GM03348 (cell line): ENCODE measurements at places on chromosomes 2 and 18.

DNA sequence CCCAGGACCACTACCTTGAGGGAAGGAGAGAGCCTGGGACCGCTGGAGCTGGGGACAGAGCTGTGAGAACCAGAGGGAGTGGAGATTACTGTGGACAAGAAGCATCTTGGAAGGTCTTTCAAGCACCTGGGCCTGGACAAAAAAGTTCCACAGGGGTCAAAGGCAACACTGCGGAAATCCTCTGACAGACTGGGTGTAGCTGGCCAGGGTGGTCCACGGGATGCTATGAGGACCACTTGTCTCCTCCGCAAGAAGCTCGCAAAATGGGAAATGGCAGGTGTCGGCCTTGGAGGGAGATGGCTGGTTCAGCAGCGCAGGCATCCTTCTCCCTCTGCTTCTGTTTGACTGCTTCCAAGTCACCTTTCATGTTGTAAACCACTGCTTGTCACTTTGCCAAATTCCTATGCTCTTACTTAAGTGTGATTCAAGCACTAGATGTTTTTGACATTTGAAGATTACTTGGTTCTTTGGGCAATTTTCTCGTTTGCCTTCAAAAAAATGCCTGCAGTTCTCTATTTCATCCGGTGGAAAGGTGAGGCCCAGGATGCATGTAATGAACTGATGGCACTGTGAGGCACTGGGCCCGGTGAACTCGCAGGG is 27.7 kb downstream of the KLHL29 start:
- DNase-seq, result no peak

DNA sequence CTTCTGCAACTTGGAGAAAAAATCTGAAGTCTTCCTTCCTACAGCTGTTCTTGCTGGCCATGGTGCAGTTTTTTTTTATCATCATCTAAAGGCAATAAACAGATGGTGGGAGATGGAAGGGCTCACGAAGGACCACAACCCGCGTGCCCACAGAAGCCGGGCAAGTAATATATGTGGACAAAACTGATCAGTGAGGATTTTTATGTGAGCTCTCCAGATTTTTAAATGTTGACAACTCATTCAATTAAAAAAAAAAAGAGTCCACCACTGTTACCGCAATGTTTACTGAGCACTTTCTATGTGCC is 55.9 kb upstream of the CREB1 start:
- no peak for DNase-seq

DNA sequence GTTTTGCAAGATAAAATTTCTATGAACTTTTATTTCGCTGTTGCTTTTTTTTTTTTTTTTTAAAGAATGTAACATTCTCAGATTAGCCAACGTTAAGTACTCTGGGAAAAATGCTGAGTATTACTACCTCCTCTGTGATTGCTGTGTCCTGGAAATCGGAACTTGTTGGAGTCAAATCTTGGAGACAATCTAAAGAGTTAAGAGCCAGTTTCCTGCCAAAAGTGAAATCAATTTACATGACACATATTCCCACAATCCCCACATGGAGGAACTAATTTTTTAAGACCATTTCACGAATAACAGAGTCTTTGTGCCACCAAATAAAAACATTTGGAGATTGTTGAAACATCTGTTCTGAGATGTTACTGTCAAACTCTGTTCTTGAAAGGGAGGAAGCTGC is 127.8 kb downstream of the MEP1B start:
- peak; percentile 41 for DNase-seq

- peak; percentile 29 for DNase-seq
Observed at GRCh38 chr18:12656605-12656937, 1.3 kb downstream of the SPIRE1 start.

GRCh38 chr2:241609859-241610793 is 26.8 kb downstream of the THAP4 start:
- peak; percentile 98 for DNase-seq

GRCh38 chr2:18432999-18433398 is 127.5 kb downstream of the RDH14 start:
- DNase-seq, result no peak

GRCh38 chr2:96146153-96146880 is 1.1 kb upstream of the DUSP2 start:
- no peak for DNase-seq

DNA sequence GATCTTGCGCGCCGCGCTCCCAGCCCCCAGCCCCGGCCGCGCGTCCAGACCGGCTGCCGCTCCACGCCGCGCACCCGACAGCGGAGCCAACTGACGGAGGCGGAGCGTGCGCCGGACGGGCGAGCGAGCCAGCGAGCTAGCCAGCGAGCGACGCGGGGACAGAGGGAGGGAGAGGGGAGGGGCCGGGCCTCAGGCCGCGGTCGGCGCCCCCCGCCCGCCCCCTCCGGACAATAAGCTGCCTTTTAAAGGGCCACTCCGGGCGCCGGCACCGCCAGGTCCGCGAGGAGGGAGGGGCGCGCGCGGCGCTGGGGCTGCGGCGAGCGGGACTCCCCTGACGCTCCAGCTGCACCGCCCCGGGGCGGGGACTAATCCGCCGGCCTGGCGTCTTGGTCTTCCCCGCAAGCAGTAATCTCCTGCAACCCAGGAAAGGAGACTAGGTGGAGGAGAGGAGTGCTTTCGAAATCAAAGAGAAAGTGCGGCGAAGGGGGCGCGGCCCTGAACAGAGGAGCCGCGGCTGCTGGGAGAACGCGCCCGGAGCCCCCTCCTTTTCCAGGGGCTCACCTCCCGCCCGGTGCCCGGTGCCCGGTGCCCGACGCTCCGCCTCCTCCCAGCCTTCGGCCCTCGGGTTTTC is at the start of gene BIN1:
Gene BIN1 (minus strand): TSS at position 164 of the 631 bp plus-strand sequence. CDS start 211 bp downstream, outside the sequence.
- DNase-seq, result peak; percentile 96

GRCh38 chr2:166385313-166385712 is 9.6 kb upstream of the SCN9A start:
- DNase-seq, result no peak

DNA sequence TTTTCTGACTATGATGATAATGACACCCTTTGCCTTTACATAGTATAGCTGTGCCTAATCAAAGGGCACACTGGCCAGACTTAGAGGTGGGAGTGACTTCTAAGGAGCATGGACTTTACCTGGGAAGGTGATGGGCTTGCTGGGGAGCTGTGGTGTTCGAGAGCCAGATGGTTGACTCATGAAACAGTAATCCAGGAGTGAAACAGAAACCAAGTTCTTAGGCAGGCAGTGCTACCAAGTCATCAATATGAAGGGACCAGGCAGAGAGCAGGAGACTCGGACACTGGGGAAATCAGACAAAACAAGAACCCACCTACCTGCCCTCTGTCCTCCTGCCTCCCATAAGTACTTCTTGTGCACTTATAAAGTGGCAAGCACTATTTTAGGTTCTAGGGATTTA is 430.4 kb downstream of the DLGAP1 start:
- no peak for DNase-seq

DNA sequence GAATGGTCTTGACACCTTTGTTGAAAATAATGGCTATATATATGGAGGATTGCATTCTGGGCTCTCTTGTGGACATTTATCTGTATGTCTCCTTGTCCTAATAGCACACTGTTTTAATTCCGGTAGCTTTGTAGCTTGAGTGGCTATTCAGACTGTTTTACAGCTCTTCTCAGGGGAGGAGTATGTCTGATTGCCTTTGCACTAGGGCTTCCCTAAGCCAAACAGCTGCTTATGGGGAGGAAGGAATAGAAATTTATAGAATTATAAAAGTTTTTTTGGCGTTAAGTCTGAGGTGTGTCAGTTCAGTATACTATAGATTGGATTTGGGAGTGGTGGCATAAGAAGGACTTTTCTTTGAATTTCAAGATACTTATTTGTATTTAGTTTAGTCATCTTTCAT is 12.6 kb downstream of the SEH1L start:
- DNase-seq, result no peak

- DNase-seq, result no peak
Observed at GRCh38 chr2:207766697-207767460, 2.8 kb downstream of the FZD5 start.

DNA sequence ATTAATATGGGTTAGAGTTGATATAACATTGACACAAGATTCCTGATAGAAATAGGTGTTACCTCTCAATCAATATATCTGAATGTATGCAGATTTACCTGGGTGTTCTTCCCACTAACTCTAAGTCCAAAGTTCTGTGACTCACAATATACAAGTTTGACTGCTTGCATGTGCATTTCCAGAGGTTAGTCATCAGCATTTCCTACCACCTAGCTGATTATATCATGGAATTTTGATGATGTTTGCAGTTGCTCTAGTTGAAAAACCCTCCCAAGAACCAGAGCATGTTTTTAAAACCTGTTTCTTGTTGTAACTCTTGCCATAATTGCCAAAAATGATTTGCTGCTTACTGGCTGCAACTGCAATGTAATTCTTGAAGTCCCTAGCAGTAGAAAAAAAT is 15.0 kb upstream of the DSG1 start:
- DNase-seq, result no peak

DNA sequence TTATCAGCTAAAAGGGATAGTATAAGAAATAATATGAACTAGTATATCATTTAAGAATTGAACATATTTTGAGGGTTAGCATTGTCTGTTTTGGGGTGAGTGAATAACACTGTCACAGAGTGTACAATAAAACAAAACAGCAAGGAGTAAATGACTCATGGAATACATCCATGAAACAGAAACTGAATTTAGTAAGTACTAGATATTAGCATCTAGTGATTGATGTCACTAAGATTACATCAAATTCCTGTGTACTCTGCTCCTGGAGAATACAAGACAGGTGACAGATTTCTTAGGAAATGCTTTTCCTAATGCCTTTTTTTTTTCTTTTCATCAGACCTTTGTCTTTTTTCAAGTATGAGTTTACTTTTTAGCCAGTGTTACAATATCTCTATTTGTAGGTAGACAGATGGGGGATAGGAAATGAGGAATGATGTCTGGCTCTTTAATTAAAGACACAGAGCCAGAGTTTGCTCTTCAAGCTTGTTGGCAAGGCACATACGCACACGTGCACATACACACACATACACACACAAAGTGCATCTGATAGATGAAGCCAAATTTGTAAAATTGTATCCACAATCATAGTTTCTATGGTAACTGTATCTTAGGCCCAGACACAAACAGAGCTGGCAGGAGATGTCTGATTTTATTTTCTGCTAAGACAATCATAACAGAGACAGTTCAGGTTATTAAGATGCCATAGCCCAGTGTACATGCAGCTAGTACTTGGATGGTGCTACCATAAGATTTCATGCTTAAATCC is 138.2 kb upstream of the NRP2 start:
- DNase-seq, result no peak

- DNase-seq, result no peak
Observed at GRCh38 chr2:234912437-234912836, 39.4 kb upstream of the SH3BP4 start.

GRCh38 chr18:45849529-45849928 is 24.1 kb downstream of the SIGLEC15 start:
- DNase-seq, result no peak

GRCh38 chr2:40105593-40105992 is 326.5 kb upstream of the THUMPD2 start:
- peak; percentile 67 for DNase-seq

GRCh38 chr2:178730049-178730448 is 77.2 kb downstream of the TTN start:
- DNase-seq, result no peak

DNA sequence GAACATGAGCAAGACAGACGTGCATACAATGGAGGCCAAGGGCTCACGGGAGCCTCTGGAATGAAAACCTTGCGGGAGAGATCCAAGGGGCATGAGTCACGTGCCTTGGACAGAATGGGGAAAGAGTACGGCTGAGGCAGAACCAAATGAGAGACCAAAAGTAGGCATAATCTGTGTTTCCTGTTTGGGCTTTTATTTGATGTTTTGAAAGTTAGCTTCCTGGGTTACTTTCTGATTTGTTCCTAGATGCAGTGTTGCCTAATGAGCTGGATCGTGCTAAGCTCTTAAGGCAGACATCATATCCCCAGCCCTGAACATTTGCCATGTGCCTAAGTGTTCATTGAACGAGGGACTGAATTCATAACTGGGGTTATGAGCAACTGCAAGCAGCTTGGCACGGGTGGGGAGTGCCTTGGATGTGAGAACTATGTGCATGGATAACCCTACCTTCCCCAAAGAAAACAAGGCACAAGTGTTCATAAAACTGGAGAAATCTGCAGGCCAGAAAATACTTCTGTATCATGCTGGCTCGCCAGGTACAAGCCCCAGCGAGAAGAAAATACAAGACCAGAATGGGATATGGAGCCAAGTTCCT is 60.3 kb upstream of the RPL31 start:
- no peak for DNase-seq

DNA sequence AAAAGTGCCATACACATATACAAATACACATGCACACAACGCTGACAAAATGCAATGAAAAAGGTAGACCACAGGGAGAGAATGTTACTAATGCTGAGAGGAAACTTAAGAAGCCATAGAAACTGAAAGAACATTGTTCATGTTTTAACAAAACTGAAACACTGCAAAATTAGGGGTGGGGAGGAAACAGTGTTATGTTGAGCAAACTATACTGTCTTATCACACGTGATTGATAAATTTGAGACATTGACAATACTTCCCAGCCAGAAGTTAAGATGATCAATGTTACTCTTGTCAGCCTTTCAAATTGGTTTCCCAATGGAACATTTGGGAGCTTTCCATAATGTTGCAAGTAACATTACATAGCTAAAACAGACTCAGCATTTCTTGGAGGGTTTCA is 165.5 kb downstream of the L3MBTL4 start:
- no peak for DNase-seq

GRCh38 chr2:237512774-237513466 is 25.9 kb downstream of the MLPH start:
- DNase-seq, result peak; percentile 93

- DNase-seq, result no peak
Observed at GRCh38 chr2:54975598-54976492, 74.4 kb downstream of the RTN4 start.

GRCh38 chr2:166335284-166335683 is 40.5 kb downstream of the SCN9A start:
- no peak for DNase-seq

- DNase-seq, result no peak
Observed at GRCh38 chr2:240793313-240794177, 26.5 kb downstream of the KIF1A start.

GRCh38 chr2:45713591-45713990 is 62.1 kb downstream of the PRKCE start:
- DNase-seq, result no peak

GRCh38 chr2:237541243-237541642 is 25.1 kb upstream of the PRLH start:
- DNase-seq, result no peak

GRCh38 chr18:63183378-63183777 is 136.2 kb downstream of the BCL2 start:
- no peak for DNase-seq

GRCh38 chr2:44740678-44741077 is 200.8 kb upstream of the SIX3 start:
- DNase-seq, result no peak

DNA sequence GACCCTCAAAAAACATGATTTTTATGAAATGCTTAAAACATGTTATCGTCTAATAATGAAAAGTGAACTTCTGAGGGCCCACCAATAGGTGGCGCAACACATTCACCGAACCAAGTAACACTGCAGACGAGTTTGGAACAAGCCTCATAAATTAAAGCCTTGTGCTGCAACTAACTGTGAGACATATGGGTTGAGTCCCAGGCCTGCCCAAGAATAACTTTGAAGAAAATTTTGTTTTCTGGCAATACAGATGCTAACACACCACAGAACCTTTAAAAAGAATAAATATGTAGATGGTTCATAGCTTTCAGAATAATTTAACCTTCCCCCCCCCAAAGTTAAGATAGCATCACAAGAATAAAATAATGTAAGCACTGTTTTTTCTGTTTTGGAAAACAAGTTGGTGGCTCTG is 285.9 kb downstream of the RNF144A start:
- peak; percentile 78 for DNase-seq

GRCh38 chr2:150007815-150008430 is 420.3 kb upstream of the MMADHC start:
- no peak for DNase-seq

GRCh38 chr2:198596985-198597384 is 792.6 kb downstream of the PLCL1 start:
- no peak for DNase-seq
